ENCODE measurements at places on chromosomes 5 and 9. TPM values are rescaled to one million over a fixed set of nuclear protein-coding genes. Genes with fewer than 3 reads are reported as not detected.

DNA sequence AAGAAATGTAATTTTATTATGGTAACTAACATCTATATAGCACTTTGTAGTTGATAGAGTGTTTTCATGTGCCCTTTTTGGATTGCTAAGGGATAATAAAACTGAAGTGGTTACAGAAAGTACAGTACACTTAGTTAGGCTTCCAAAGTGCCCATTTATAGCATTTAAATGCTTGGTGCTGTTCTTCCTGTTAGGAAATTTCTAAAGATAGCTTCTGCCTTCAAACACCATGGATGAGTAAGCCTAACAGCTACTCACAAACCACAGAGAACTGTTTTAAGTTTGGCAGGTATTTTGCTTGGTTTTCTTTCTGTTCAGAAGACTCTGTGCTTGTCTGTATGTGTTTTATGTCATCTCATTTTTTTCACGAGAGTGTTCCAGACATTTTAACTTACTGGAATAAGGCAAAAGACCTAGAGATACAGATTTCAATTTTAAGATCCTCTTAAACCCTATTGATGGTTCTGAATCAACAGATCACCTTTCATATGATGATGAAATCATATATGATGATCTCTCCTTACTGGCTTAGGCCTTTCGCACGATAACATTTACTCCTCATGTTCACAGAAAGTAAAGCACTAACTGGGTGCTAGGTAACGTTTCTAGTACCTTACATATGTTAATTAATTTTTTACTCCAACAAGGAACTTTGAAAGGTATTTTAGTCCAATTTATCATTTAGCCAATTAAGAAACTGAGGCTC lies 4.4 kb downstream of the RIMOC1 start:
- H3K4me1 ChIP-seq, result no peaks in the 10 kb centered on the region
- H3K27ac ChIP-seq, result no peak overlapping the region
- H3K36me3 ChIP-seq, result peaks cover 15% of the 10 kb centered on the region

DNA sequence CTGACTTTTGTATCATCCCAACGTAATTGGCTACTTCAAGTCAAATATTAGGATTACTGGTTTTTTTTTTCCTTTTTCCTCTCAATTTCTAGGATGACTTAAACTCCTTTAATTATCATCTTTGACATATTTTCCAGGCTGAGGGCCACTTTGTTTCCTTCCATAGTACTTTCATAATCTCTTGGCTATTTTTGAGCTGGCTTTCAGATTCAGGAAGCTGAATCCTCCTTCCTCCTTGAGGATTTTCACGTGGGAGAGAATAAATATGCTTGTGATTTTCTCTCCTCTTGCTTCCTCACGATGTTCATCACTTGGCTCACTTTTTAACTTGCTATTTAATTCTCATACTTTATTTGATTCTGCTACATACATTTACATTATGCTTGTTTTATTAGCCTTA lies 88.1 kb downstream of the ITGA1 start:
- H3K4me1 ChIP-seq, result peaks cover 5% of the 10 kb centered on the region
- H3K27ac ChIP-seq, result no peak overlapping the region
- H3K27me3 ChIP-seq, result no peaks in the 10 kb centered on the region
- no peak overlapping the region for H3K4me3 ChIP-seq
- peaks cover 6% of the 10 kb centered on the region for H3K36me3 ChIP-seq

GABRA1 gene
- not detected for total RNA-seq

LCN9 gene
- total RNA-seq, result not detected

GRCh38 chr5:57871496-57871895 lies 388.9 kb upstream of the ACTBL2 start:
- H3K4me3 ChIP-seq, result no peak overlapping the region
- no peak for DNase-seq
- H3K27me3 ChIP-seq, result no peaks in the 10 kb centered on the region
- no peaks in the 10 kb centered on the region for H3K4me1 ChIP-seq
- H3K27ac ChIP-seq, result no peak overlapping the region
